Germinal center (tissue), 1 donor: ENCODE measurements at places on chromosomes 13 and 19.

DNA sequence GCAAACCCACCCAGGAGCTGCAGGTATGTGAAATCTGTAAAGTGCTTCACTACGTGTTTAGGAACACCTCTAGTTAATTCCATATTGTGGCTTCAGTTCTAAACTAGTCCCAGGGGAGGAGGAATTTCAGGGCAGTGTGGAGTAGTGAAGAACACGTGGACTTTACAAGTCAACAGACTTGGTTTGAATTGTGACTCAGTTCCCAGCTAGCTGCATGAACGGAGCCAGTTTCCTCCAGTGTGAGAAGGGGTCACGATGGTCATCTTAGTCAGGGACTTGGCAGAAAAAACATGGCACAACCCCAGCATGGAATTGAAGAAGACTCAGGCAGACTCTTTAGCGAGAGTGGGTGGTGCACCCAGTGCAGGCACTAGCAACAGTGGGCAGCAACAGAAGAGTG is 175.7 kb upstream of the UBL3 start:
- DNase-seq: no peak

GRCh38 chr19:18194554-18195238 is 1.7 kb downstream of the MPV17L2 start:
- peak; percentile 63 for DNase-seq

- no peak for DNase-seq
Measured at GRCh38 chr13:106917024-106917571, 349.2 kb upstream of the ARGLU1 start.

- DNase-seq: no peak
Measured at GRCh38 chr19:19447536-19448237, 42.2 kb downstream of the GATAD2A start.

GRCh38 chr13:92609376-92609775 is 617.2 kb upstream of the GPC6 start:
- DNase-seq: no peak

- DNase-seq: peak; percentile 78
Measured at GRCh38 chr19:1668486-1669270, 16.3 kb upstream of the TCF3 start.

DNA sequence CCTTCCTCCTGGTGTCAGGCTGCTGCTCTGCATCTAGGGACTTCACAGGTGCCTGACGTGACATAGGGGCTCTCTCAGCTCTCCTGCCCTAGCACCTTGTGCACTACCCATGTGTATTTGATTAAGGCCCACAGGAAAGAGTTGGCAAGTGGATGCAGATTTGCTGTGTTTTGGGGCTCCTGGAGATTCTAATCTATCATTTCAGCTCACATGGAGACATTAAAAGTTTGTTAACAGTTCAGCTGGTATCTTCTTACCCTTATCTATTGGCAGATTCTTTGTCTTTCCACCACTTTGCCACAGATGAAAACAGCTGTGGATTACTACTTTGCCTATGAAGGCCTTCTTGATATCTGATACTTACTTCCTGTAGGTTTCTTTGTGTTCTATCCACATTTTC is 41.9 kb downstream of the WASF3 start:
- no peak for DNase-seq

DNA sequence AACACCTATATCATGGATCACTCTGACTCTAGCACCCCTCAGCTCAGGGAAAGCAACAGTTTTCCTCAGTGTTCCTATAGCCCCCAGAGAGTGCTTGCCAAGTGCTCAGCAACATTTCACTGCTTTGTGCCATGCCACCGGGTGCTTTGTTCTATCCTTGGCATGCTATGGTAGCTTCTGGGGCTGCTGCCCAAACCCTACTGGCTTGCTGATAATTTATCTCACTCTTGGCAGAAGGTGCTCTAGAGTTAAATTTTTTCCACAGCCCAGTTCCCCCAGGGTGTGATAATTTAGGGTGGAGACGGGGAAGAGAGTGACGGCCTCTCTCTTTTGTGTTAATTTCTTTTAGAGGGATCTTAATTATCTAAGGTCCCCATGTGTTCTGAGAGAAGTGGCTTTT is 12.6 kb upstream of the CSNK1A1L start:
- DNase-seq: no peak

DNA sequence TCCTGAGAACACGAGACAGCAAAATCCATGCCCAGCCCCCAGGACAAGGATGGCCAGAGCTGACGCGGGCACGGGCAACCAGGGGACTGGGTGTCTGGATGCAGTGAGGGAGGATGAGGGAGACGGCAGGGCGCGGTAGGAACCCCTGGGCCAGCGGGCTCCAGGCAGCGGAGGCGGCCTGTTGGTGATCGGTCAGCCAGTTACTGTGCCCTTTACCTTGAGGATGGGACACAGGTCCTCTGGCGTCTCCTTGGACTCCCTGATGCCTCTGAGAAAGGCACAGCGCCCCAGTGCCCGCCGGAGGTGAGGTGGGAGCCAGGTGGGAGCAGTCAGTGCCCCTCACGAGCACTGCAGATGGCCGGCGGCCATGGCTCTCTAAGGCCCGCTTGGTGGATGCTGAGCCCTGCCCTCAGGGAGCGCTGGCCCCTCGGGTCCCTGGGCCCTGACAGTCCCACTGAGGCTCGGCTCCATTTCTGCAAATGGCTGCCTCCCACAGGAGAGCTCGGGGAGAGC is 31.2 kb downstream of the C13orf46 start:
- DNase-seq: no peak

- no peak for DNase-seq
Measured at GRCh38 chr19:35449359-35450043, 1.4 kb downstream of the FFAR2 start.

DNA sequence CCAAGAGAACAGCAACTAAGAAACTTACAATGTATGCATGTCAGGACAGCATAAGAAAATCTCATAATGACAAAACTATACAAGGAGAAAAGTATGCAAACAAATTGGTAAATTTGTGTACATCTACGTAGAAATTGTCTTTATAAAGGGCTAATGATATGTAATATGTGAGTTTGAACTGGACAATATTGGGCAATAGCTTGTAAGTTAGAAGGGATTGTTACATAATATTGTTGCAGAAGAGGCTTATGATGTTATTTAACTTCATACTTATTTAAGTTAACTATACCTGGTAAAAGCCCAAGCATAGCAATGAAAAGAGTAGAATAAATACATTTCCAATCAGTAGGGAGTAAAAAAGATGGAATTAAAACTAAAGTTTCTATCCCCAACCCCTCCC is 134.0 kb downstream of the MAB21L1 start:
- DNase-seq: no peak

- no peak for DNase-seq
Measured at GRCh38 chr13:100495455-100495854, 93.1 kb downstream of the GGACT start.

DNA sequence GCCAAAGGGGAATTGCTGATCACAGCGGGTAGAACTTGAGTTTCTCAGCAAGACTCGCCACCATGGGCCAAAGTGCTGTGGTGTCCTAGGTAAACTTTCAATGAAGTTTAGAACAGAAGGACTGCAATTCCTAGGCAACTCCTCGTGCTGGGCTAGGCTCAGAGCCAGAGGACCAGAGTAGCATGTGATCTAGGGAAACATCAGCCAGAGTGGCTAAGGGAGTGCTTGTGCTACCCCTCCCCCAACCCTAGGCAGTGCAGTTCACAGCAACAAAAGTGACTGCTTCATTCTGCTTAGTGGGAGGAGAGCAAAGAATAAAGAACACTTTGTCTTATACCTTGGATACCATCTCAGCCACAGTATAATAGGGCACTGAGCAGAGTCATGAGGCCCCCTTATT is 1658.6 kb upstream of the MIR17HG start:
- DNase-seq: no peak

DNA sequence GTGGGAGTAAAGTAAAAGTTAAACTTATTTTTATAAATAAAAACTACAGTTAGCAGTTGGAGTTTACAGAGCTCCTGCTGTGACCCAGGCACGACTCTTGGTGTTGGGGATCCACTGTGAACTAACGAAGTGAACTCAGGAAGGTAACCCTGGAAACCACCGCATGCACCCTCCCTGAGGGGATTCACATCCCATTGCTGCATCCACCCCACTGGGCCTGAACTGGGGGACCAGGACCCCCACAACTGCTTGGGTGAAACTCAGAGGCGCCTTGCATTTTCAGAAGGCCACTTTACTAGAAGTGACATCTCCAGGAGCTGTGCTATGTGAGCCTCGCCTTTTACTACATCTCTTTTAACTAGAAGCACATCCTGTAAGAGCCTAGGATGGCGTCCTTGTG is 166.4 kb downstream of the TEX29 start:
- no peak for DNase-seq

- no peak for DNase-seq
Measured at GRCh38 chr19:45529420-45529785, 22.1 kb downstream of the VASP start.

DNA sequence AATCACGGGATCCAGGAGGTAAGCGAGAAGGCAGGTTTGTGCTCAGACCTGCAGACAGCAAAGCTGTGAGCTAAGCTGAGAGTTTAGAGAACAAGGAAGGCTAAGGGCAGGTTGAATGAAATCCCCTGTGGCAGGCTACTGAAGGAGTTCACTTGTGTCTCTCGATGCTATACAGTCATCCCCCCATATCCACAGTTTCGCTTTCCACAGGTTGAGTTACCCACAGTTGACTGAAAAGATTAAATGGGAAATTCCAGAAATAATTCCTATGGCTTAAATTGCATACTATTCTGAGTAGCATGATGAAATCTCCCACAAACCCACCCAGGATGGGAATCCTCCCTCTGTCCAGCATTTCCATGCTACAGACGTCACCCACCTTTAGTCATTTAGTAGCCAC is 49.6 kb downstream of the ABCC4 start:
- no peak for DNase-seq

DNA sequence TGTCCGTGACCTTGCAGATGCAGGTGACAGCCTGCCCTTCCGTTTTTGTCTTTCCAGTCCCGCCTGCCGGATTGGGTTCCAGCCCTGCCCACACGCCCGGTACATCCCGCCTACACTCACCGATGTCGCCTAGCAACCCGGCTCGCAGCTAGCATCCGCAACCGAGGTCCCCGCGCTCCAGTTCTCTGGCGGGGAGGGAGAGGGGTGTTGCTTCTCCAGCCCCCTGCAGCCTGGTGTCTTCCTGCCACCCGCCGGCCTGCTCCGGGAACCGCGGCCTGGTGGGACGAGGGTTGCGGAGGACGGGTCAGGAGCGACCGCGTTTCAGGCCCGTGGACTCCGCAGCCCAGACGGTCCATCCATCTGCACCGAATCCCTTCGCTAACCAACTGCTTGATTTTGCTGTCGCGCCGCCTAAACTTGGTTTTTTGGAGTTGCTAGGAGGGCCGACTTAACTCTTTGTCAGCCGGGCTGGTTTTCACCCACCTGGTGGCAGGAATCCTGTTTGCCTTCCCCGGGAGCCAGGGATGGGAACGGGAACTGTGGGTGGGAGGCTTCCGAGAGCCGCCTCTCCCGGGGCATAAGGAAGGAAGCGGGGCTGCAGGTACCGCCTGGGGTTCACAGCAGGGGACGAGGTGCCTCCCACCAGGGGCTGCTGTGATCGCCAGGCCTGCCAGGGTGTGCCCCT is 15.4 kb upstream of the MATK start:
- DNase-seq: no peak

DNA sequence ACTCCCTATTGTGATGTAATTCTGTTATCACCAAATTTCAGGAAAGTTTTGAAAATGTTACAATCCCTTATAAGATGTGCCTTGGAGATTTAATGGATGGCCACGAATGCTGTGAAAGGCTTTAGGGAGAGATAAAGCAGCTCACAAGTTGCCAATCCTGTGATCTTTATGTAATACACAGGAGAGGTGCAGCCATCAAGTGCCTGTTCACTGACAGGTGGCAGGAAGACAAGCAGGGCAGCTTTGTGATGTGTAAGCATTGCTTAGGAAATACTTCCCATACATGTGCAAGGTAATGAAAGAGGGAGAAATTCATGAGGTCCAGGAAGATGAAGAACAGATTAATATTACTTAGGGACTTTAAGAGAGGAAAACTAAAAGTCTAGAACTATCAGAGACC is 628.8 kb downstream of the SLITRK6 start:
- DNase-seq: no peak

GRCh38 chr13:43085545-43085944 is 62.2 kb downstream of the DNAJC15 start:
- DNase-seq: peak; percentile 18

DNA sequence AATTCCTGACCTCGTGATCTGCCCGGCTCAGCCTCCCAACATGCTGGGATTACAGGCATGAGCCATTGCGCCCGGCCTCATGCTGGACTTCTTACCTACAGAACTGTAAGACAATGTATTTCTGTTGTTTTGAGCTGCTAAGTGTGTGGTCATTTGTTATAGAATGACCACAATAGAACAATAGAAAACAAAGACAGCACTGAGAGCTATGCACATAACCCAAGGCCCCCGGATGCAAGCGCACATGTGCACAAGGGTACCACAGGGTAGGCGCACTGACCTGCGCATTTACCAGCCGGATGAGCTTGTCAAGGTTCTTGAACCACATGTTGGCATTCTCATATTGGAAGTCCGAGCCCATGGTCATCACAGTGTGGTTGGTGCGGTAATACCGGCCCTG is 5.6 kb downstream of the MAN2B1 start:
- no peak for DNase-seq

GRCh38 chr13:102000764-102001163 is 401.1 kb downstream of the FGF14 start:
- no peak for DNase-seq

DNA sequence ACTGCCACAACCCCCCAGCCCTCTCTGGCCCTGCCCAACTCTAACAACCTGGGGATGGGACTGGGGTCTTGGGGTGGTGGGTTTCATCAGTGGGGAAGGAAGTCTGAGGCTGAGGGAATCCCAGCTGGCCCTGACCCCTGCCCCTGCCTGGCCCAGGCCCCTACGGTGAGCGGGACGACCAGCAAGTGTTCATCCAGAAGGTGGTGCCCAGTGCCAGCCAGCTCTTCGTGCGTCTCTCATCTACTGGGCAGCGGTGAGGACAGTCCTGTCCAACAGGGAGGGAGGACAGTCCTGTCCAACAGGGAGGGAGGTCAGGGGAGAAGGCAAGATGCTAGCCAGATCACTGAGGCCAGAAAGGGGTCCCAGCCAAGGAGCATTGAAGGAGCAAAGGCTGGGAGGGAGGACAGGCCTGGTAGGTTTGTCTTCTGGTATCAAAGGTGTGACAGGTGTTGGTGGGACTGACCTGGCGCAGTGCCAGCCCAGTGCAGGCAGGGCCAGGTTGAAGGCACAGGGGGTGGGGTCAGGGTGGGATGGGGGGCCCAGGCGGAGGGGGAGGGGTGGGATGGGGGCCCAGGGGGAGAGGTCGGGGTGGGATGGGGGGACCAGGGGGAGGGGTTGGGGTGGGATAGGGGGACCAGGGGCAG is 12.1 kb upstream of the LTBP4 start:
- DNase-seq: no peak

- DNase-seq: no peak
Measured at GRCh38 chr13:109516186-109516585, 270.2 kb downstream of the IRS2 start.

GRCh38 chr13:26257049-26257448 is 3.1 kb downstream of the CDK8 start:
- no peak for DNase-seq

DNA sequence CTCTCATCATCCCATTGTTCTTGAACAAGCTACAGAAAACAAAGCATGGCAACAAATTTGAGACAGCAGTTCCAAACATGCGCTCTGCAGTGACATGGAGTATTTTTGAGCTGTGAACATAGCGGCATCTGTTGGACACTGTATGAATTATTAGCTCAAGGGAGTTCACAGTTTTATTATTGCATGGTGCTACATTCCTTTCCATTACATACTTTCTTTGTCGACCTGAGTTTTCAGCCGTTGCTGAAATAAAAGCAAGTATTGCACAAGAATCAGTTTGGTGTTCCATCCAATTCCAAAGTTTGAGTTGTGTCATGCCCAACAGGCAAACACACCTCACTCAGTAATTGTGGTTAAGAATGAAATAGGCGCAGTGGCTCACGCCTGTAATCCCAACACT is 30.1 kb upstream of the METTL21C start:
- DNase-seq: no peak
